Activated naive CD8-positive, alpha-beta T cell treated with anti-CD3 and anti-CD28 coated beads for 36 hours (primary cell): ENCODE measurements at places on chromosomes 11 and 22.

DNA sequence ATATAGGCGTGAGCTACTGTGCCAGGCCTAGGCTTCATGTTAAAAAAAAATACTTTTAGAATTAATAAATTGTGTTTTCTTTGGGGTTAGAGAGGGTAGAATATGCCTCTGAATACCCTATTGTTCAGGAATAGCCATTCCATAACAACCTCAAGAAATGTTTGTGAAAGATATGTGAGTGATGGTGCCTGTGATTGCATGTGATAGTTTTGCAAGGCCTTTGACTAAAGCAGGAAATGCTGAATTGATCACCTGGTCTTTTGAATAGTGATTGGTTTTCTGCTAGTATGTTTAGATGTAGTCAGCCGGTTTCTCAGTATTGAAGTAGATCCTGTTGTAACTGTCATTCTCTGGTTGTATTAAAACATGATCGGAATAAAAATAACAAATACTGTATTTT is 73.4 kb downstream of the UVRAG start:
- DNase-seq = no peak

- DNase-seq = no peak
These were observed 33.8 kb upstream of the CTSD start for GRCh38 chr11:1797391-1798125.

GRCh38 chr11:117671370-117671769 is 125.6 kb downstream of the DSCAML1 start:
- no peak for DNase-seq

DNA sequence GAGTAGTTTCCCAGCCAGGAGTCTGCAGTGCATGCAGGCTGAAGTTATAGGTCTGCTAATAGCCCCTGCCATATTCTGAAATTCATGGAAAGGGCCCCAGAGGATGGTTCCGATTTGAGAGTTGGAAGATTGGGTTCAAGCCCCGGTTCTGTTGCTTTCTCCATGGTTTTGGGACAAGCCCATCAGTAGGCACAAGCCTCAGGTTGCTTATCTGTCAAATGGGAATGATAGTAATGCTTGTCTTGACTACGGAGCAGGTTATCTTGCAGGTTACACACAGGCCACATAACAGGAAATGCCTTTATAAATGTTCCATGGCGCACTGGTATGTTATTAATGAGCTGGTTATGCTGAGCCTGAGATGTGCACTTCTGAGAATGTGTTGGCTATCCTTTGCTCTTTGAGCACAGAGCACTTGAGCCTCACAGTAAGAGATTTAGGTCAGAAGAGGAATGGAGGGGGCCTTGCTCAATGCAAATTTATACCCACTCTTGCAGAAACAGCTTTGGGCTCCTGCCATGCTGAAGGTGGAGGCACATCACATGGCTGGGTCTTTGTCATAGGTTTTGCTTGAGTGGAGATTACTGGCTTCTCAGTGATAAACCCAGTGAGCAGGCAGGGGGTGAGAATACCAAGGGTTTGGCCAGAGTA is 47.1 kb downstream of the ZNRF3 start:
- DNase-seq = no peak

DNA sequence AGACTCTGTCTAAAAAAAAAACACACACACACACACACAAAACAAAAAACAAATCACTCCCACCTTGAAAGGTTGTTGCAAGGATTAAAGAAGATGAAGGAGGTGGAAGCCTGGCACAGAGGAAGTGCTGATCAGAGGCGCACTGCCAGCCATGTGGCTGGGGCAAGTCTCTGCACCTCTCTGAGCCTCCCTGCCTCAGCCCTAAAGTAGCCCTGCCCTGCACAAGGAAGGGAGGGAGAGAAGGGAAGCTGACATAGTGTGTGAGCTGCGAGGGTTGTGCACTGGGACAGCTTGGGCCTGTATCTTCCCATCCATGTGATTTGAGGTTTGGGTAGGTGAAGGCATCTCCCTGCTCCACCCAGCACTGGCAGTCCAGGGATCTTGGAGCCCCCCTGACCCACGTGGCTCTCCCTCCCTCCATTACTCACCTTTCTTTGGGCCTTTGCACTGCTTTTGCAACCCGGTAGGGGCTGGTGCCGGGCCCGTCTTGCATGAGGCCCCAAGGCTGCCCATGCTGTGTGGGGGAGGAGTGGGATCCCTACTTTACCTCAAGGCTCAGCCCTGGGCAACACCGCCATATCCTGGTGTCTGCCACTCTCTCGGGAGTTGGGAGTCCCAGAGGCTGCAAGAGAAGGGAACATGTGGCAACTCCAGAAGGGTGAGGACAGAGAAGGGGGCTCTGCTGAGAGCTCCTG is 30.5 kb downstream of the IFT27 start:
- no peak for DNase-seq

DNA sequence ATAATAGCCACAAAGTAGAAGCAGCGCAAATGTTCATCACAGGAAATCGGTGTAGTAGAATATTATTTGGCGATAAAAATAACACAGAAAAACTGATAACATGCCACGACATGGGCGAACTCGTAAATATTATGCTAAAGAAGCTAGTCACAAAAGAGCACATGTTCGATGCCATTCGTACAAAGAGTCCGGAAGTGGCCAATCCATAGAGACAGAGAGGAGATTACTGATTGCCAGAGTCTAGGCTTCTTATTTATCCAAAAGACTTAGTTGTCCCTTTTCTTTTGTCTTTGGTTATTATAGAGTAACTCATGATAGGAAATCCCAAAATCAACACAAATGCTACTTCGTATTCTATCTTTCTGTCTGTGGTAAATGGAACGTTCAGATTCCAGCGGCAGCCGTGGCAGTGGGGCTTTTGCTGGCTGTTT is 56.5 kb downstream of the MED15 start:
- no peak for DNase-seq
